ENCODE measurements at places on chromosomes 11 and 22.

DNA sequence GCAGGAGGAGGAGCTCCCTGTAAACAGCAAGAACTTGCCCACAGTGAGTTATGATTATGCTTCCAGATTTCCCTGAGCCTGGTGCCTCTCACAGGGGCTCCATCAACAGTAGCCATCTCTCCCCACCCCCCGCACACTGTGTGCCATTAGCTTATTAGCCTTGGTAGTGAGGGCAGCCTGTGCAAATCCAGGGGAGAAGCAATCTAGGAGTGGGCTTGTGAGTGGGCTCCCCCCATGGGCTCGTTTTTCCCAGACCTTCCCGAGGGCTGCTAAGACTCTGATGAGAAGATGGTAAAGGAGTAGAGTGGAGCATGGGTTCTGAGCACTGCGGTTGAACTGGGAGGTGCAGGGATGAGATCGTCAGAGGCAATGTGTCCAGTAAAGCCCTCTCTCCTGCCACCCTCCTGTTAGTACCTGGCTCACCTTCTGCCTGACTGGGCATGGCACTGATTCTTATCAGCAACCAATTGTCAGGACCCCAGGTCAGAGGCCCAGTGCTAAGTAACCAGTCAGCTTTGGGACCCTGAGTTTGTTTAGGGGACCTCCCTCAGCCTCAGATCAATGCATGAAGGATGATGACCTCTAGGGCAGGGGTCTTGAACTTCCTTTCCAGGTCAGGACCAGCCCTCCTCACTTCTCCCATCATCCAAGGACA is 38.4 kb upstream of the TP53I11 start:
- DNase-seq, result no peak

- DNase-seq, result no peak
Measured at GRCh38 chr11:57124917-57125316, 56.8 kb upstream of the LRRC55 start.

DNA sequence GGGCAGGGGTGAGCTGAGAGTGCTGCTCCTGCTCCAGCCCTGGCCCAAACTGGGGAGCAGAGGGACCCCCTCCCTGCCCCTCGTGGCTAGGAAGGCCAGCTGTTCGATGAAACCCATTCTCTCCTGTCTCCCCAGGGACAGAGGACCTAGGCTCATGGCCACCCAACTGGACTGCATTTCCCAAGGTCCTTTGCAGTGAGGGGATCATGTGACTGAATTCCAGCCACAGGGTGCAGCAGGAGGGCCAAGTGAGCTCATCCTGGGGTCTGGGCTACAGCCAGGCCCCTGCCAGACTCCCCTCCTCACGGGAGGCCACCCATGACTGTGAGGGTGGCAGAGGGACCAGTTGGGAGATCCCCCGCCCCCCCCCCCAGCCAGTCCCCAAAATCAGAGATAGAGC is 777.6 kb downstream of the TBC1D22A start:
- DNase-seq, result no peak

DNA sequence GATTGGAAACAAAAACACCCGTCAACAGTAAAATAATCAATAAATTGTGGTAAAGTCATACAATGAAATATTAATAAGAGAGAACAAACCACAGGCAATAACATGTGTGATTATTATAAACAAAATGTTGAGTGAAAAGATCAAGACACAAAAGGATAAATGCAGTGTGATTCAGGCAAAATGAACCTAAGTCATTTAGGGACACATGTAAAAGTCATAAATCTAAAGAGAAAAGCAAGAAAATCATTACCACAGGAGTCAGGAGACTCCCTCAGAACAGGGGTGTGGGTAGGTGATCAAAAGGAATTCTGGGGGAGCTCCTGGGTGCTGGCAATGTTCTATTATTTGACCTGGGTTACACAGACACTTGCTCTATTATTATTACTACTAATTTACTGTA is 47.9 kb upstream of the PPP2R1B start:
- no peak for DNase-seq
